ENCODE measurements at places on chromosomes 2 and 18.

- no peak for DNase-seq
Measured at GRCh38 chr2:121947674-121948073, 192.2 kb downstream of the TSN start.

- DNase-seq: no peak
Measured at GRCh38 chr18:75871596-75871995, 444.1 kb upstream of the SMIM21 start.

GRCh38 chr2:3420076-3420768, 40.7 kb downstream of the TRAPPC12 start:
- DNase-seq: no peak

- DNase-seq: no peak
Measured at GRCh38 chr2:45412754-45413379, 198.2 kb downstream of the SRBD1 start.

DNA sequence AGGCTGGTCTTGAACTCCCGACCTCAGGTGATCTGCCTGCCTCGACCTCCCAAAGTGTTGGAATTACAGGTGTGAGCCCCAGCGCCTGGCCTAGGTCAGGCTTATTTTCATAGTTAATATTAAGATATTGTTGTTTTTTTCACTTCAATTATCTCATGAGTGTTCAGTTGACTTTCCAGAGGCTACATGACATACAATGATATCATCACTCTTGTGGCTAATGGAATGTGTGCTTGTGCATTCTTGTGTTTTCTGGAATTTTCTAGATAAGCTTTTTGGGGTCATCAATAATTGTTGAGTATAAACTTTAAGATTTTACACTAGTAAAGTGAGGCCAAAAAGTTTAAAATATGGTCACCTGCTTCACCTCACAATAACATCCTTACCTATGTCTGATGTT, 180.9 kb downstream of the FIGN start:
- DNase-seq: no peak
